ENCODE measurements at places on chromosomes 6 and 20.

GRCh38 chr6:22471132-22471690, 98.2 kb upstream of the HDGFL1 start:
- no peak for DNase-seq

DNA sequence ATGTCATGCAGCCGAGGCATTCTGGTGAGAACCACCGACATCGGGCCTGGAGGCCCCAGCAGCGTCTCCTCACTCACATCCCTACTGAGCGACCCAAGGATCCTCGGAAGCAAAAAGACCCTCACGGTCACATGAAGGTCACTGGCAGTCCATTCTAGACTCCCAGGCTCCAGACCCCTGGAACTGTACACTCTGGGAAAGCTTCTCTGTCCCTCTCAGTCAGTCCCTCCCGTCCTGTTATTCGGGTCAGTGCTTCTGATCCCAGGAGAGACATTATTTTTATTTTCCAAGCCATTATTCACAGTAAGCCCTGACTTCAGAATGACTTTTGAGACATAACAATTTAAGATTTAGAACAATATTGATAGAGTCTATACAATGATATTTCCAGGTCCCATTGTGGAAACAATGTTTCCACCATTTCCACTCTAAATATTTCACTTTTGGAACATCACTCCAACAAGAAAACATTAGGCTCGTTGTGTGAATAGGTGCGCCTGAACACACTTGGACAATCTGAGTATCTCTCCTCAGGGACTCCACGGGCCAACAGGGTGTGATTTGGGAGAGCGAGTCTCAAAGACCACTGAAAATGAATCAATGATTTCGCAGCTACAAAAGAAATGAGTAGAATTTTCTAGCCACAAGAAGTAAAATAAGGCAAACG, 199.7 kb downstream of the SOD2 start:
- DNase-seq: no peak

DNA sequence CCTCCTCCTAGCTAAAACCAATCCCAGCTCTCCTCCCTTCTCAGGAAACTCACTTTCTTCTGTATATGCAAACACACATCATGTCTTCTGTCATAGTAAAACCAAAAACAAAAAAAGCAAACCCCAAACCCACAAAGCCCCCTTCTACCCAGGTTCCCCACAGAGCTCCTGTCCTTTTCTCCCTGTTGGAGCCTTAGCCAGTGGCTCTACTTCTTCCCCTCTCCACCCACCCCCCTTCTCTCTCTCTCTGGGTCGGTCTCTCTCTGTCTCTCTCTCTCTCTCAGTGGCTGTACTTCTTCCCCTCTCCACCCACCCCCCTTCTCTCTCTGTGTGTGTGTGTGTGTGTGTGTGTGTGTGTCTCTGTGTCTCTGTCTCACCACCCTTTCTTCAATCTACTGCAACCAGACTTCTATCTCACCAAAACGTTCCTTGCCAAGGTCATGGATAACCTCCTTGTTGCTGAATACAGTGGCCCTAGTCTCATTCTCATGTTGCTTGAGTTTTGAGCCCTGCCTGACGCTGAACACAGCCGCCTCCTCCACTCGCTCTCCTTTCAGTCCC, 8.7 kb upstream of the OSER1 start:
- no peak for DNase-seq

- DNase-seq: no peak
These were observed 300.5 kb downstream of the TFAP2C start for GRCh38 chr20:56929606-56930005.

- no peak for DNase-seq
These were observed 91.1 kb downstream of the TXNDC5 start for GRCh38 chr6:7819431-7820015.

GRCh38 chr20:46065691-46066090, 24.1 kb downstream of the NCOA5 start:
- no peak for DNase-seq

GRCh38 chr6:15550546-15551123, 112.2 kb downstream of the DTNBP1 start:
- no peak for DNase-seq

DNA sequence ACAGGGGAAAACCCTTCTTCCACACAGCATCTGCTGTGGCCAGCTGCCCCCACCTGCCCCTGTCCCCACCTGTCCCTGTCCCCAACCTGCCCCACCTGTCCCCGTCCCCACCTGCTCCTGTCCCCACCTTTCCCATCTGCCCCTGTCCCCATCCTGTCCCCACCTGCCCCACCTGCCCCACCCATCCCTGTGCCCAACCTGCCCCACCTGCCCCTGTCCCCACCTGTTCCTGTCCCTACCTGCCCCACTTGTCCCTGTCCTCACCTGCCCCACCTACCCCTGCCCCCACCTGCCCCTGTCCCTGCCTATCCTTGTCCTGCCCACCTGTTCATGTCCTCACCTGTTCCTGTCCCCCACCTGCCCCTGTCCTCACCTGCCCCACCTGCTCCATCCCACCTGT, 6.4 kb upstream of the MYT1 start:
- no peak for DNase-seq

- DNase-seq: no peak
These were observed 85.3 kb downstream of the MAP7 start for GRCh38 chr6:136464874-136465273.

DNA sequence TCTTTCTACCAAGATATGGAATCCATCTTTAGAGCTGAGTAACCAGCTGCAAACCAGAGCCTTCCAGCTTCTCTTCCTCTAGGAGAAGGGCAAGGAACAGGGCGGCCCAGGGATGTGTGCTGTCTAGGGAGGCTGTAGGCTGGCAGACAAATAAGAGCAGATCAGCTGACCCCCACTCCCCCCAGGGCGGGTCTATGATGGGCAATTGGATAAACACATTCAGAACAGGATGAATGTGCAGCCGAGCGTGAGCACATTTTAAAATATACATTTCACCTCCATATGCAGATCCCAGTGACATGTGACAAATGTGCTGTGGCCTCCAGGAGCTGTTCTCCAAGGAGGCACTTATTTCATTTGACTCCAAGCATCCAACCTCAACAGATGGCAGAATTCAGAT, 580.1 kb downstream of the PTPRT start:
- no peak for DNase-seq

- DNase-seq: no peak
These were observed 3.8 kb downstream of the PTK6 start for GRCh38 chr20:63533388-63533787.

- peak; percentile 76 for DNase-seq
These were observed 719 bp downstream of the SMPD2 start for GRCh38 chr6:109441069-109441816.

- no peak for DNase-seq
These were observed 16.1 kb downstream of the COL9A3 start for GRCh38 chr20:62832951-62833391.

DNA sequence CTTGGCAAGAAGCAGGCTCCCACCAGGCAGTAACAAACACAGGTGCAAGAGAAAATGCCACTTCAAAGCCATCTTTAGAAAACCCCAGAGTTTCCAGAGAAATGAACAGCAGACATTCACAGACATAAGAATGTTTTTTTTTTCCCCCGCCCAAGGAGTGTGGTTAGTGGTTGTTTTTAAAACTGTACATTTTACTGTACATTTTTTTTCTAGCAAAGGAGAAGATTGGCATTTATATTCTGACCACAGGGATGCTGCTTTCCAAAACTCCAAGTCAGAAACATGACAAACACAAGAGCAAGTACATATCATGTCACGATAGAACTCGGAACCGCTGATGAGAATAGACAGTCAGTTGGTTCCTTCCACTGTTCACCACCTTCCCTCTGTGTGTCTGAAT, 197.9 kb downstream of the LRFN2 start:
- no peak for DNase-seq

GRCh38 chr6:163381118-163381756, 33.3 kb upstream of the QKI start:
- no peak for DNase-seq

DNA sequence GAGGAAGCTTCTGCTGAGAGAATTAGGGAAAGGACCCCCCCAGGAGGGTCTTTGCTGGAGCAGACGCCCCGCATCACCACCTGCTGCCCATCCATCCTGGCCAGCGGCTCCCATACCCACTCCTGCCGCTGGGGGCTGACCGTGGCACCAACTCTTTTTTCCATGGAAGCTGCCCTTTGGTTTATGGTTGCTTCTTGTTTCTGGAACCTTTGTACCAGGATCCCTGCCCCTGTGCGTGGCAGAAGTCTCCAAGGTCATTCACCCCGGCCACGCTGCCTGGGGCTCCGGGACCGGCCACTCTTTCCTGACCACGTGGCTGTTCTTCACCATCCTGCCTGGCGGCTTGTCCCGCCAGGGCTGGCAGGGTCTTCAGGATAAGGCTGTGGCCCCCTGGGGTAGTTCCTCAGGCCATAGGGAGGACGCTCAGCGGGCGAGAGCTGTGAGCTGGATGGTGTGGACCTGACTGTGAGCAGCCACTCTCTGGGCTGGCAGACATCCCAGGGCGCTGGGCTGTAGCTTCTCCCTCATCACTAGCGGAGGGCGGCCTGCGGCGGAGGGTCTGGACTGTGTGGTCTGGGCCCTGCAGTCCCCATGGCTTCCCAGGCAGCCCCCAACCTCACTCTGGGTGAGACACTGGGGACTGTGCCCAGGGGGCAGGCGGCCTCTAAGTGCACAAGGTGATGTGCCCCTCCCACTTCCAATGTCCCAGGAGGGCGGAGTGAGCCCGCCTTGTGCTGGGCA, 22.8 kb upstream of the RBBP8NL start:
- no peak for DNase-seq

GRCh38 chr20:49752201-49752903, 38.7 kb upstream of the B4GALT5 start:
- no peak for DNase-seq

DNA sequence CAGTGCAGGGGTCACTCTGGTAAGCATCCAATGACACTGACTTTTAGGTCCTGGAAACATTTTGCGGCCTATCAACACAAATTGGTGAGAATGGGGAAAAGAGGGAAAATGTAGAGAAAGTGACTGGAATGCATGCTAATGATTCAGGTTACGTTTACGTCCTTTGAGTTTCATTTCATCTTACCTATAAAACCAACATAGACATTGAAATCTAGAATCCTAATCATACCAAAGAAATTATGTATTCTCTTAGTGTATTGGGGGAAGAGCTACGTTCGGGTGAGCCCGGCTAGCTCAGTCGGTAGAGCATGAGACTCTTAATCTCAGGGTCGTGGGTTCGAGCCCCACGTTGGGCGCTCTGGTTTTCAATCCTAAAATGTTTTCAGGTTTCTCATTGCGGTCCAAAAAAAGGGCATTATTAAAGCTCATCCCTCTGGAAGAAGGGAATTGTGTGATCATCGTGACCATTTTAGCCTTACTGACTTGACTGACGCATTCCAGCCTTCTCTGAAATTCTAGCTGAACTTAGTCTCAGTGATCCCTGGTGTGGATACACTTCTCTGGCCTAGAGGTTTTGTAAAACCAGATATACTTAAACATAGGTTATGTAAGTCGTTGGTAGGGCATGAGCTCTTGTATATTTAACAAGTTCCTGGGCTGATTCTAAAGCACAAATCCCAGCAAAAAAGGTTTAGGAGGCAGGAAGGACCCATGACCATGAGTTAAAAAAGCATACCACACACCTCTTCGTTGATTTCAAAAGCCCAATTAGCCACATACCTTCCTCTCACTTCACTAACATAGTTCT, 18.3 kb downstream of the HMGN4 start:
- peak; percentile 90 for DNase-seq

DNA sequence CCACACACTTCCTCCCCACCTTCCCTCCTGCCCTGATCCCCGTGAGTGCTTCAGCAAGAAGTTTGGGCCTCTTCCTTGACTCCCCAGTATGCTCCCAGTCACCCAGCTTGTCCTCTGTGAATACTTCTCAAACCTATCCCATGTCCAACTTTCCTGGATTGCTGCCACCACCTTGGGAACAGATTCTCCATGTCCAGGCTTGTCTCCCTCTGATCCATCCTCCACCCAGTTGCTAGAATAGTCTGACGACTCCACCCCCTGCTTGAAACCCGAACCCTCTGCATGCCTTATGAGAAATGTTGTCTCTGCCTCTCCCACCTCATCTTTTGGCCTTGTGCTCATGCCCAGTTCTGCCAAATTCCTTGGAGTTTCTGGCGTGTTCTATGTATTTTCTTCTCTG, 108.0 kb downstream of the PPP1R14C start:
- DNase-seq: no peak

GRCh38 chr6:104710543-104711335, 149.0 kb downstream of the HACE1 start:
- DNase-seq: no peak

- no peak for DNase-seq
These were observed 23.3 kb downstream of the NOX3 start for GRCh38 chr6:155432293-155432692.

DNA sequence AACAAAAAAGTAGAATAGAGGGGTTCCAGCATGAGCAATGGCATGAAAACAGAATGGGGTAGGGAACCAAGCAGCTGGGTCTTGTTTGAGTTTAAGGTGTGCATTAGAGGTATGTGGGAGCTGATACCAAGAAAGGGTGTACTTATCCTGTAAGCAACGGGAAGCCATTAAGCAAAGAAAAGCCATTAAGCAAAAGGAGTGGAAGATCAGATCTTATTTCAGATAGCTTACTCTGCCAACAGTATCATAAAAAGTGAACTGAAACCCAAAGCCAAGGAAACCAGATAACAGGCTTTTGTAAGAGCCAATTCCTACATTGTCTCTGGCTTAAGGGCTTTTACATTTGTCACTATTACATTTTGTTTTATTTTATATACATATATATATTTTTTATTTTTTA, 21.3 kb upstream of the BEND6 start:
- peak; percentile 16 for DNase-seq

- no peak for DNase-seq
These were observed 460.3 kb downstream of the UTRN start for GRCh38 chr6:144745439-144745838.

DNA sequence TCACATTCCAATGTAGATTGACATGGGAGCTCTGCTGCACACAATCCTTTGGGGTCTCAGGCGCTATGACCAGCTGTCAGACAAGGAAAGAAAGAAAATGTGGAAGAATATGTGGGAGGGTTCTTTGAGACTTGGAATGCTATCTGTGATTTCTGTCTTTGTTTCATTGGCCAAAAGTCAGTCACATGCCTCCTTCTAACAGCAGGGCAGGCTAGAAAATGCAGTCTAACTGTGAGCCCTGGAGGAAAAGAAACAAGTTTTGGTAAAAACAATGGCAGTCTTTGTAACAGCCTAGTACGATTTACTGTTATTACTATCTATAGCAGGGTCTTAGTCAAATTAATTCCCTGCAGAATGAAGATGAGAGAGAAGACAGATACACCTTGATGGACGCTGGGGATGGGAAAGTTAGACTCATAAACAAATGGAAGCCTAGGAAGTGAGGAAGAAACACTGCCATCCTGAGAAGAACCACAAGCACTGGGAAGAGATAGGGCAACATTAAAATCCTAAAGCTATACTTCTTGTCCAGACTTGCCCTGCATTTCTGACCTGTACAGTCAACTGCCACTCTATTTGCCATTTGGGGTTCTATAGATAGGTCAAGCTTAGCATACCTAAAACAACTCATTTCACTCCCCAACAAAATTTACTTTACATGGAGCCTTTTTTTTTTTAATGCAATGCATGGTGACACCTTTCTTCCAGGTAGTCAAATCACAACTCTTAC, 833.0 kb downstream of the KIF16B start:
- DNase-seq: no peak

DNA sequence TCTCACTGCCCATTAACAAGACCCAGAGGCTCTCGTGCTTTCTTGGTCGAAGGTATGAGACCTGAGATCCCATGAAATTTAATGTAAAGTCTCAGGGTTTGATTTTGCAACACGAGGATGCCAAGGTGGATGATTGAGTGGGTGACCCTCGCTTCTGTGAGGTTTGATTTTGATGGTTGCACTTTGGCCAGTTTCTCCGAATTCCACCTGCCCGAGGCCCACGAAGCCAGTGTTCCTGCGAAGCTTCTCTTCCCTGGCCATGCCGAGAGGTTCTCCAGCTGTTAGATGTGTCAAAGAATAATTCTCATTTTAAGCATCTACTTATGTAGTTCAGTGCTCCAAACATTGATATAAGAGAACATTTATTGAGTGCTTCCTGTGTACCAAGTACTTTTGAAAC, at the start of gene KIF25:
Gene KIF25 (plus strand): TSS at position 30 of the 400 bp plus-strand sequence. CDS start 31,915 bp downstream, outside the sequence.
- DNase-seq: no peak

All from NB4 (cell line).